Right lobe of liver (tissue), 6 donors: ENCODE measurements at places on chromosomes 2 and 18. TPM values are rescaled to one million over a fixed set of nuclear protein-coding genes. Genes with fewer than 3 reads are reported as not detected.

The DNAH7 gene
- total RNA-seq = 0.34 TPM

DNA sequence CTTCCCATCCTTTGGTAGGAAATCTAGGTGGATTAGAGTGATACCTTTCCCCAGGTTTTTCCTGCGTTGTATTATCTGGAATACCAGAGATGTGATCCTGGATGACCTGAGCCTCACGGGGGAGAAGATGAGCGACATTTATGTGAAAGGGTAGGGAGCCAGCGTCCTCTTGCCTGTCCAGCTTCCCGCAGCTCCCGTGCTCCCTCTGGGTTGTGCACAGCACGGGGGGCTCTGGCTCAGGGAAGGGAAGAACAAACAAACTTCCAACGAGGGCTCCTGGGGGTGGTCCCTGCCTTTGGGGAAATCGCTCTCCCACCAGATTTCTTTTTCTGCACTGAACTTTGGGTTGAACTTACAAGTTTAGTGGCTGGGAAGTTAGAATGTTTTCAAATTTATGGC lies 215.7 kb downstream of the DYSF start:
- no peak overlapping the region for H3K27ac ChIP-seq
- no peak for DNase-seq
- H3K4me3 ChIP-seq = no peak overlapping the region
- H3K36me3 ChIP-seq = peaks cover 8% of the 10 kb centered on the region
- no peaks in the 10 kb centered on the region for H3K4me1 ChIP-seq
- H3K27me3 ChIP-seq = no peaks in the 10 kb centered on the region

The NEUROD1 gene
- not detected for total RNA-seq

The EPB41L3 gene
- total RNA-seq = 6.1 TPM

- no peak overlapping the region for H3K27ac ChIP-seq
- H3K36me3 ChIP-seq = no peaks in the 10 kb centered on the region
- DNase-seq = no peak
- no peaks in the 10 kb centered on the region for H3K4me1 ChIP-seq
- no peak overlapping the region for H3K4me3 ChIP-seq
Observed at GRCh38 chr2:12797815-12798214, 81.1 kb downstream of the TRIB2 start.

DNA sequence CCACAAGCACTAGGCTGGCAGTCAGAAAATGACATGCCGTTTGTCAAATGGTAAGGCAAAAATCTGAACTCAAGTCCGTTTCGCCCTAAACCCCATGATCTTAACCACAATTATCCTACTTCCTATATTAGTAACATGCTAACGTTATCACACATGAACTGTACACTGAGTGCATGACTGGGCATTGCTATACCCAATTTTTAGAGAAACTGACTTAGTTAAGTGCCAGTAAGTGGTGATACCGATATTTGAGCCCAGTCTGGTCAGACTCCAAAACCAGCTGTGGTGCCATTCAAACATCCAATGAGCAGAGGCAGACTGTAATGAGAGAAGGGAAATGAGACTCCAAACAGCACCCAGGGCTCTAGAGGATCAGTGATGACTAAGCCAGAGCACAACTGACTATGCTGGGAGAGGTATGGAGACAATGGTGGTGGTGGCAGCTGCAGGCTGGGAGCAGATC lies 311.7 kb upstream of the PKDCC start:
- no peak for DNase-seq
- H3K4me1 ChIP-seq = no peaks in the 10 kb centered on the region
- H3K27me3 ChIP-seq = no peaks in the 10 kb centered on the region
- no peaks in the 10 kb centered on the region for H3K36me3 ChIP-seq

The TACR1 gene
- total RNA-seq = not detected

DNA sequence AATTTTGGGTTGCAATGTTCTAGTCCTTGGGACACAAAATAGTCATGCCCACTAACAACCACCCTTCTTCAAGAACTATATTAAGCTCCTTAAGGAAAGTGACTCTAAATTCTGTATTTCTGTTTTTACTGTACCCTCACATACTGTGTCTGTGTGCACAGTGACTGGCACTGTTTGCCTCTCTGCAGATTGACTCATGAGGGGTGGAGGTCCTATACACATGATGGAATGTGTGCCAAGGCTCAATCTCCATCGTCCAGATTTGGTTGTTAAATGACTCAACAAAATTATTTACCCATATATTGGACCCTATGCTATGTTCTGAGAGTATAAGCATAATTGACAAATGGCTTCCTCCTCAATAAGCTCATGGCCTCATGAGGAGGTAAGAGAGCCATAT lies 126.6 kb upstream of the CWC22 start:
- H3K27ac ChIP-seq = no peak overlapping the region
- DNase-seq = no peak
- H3K27me3 ChIP-seq = no peaks in the 10 kb centered on the region
- H3K4me1 ChIP-seq = no peaks in the 10 kb centered on the region

- H3K36me3 ChIP-seq = no peaks in the 10 kb centered on the region
- peaks cover 49% of the 10 kb centered on the region for H3K4me1 ChIP-seq
Observed at GRCh38 chr2:73984922-73985307, 205 bp downstream of the TET3 start.

GRCh38 chr18:75142677-75143076 lies 66.3 kb downstream of the PTGR3 start:
- no peaks in the 10 kb centered on the region for H3K27me3 ChIP-seq
- H3K27ac ChIP-seq = no peak overlapping the region
- H3K36me3 ChIP-seq = no peaks in the 10 kb centered on the region
- DNase-seq = no peak
- H3K4me3 ChIP-seq = no peak overlapping the region
- no peaks in the 10 kb centered on the region for H3K4me1 ChIP-seq

- H3K27me3 ChIP-seq = no peaks in the 10 kb centered on the region
- H3K4me1 ChIP-seq = no peaks in the 10 kb centered on the region
- H3K27ac ChIP-seq = no peak overlapping the region
- DNase-seq = no peak
- no peak overlapping the region for H3K4me3 ChIP-seq
Observed at GRCh38 chr18:59228351-59228750, 8.4 kb downstream of the GRP start.

DNA sequence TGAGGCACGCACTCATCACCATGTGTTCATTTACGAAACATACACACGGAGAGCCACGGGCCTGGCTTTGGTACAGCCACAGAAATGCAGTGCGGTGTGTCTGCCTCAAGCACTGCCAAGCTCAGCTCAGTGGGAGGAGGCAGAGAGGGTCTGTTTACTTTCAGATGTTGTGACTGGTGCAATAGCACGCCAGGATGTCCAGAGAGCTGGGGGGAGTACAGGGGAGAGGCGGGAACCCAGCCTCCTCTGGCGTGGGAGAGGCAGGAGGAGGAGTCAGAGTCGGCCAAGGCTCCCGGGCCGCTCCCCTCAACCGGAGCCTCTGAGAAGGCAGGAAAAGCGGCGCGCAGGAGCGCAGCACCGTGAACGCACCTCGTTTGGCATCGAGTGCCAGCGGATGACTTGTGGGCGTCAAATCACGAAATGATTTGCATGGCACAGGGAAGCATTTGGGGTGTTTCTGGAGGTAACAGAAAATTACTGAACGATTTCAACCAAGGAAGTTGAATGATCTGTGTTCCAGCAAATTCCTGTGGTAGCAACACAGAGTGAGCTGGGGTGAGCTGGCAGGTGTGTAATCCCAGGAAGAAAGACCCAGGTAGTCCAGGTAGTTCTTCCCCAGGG lies 143.0 kb downstream of the ZNF516 start:
- H3K27me3 ChIP-seq = no peaks in the 10 kb centered on the region
- no peak overlapping the region for H3K4me3 ChIP-seq
- DNase-seq = no peak
- peaks cover 4% of the 10 kb centered on the region for H3K4me1 ChIP-seq
- H3K27ac ChIP-seq = no peak overlapping the region
- H3K36me3 ChIP-seq = no peaks in the 10 kb centered on the region

DNA sequence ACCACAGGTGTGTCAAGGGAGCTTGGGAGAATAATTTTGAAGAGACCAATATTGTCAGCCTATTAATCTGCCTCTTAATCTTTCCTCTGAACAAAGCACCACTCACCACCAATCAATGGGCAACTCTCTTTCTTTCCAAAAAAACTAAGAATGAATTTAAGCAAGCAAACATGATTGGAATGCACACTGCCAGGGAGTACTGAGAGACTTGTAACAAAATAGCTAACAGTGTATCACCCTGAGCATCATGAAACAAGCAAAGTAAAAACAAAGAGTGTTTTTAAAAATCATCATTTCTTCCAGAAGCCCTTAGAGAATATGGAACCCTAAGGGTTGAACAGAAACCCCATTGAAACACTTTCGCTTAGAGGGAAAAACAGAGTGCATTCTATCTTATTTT lies 299.7 kb downstream of the DSEL start:
- no peaks in the 10 kb centered on the region for H3K4me1 ChIP-seq
- no peaks in the 10 kb centered on the region for H3K27me3 ChIP-seq
- no peak overlapping the region for H3K27ac ChIP-seq
- no peak for DNase-seq
- no peaks in the 10 kb centered on the region for H3K36me3 ChIP-seq

GRCh38 chr2:231819447-231820042 lies 33.3 kb downstream of the COPS7B start:
- DNase-seq = no peak
- no peak overlapping the region for H3K4me3 ChIP-seq
- H3K36me3 ChIP-seq = no peaks in the 10 kb centered on the region
- no peak overlapping the region for H3K27ac ChIP-seq
- H3K4me1 ChIP-seq = no peaks in the 10 kb centered on the region

The OTOS gene
- not detected for total RNA-seq

DNA sequence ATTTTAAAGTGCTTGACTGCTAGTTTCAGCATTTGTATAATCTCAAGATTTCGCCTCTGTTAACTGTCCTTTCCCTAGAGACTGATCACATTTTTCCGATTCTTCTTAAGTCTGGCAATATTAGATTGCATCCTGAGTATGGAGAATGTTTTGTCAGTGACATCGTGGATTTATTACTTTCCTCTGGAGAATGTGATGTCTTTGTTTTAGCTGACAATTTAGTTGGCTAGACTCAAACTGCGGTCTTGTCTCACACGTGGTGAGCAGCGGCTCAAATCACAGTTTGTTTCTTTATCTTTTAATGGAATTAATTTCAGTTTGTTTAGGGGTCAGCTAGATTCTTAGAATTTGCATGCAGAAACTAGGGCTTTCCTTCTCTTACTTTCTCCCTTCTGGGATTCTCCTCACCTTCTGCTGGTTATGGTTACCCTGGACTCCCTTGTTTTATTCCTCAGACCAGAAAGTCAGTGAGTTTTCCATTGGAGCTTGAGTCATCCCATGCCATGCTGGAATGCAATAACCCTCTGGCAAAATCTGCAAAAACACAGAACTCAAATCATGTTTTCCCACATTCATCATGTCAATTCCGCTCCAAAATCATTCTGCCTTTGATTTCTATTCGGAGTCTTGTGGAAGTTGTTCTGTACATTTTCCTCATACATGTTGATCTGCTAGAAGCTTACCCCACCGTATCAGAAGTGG lies 327.2 kb upstream of the TRIB2 start:
- no peak for DNase-seq
- H3K4me1 ChIP-seq = no peaks in the 10 kb centered on the region
- H3K27ac ChIP-seq = no peak overlapping the region
- no peak overlapping the region for H3K4me3 ChIP-seq
- no peaks in the 10 kb centered on the region for H3K36me3 ChIP-seq

The DUSP28 gene
- 3.5 TPM for total RNA-seq

DNA sequence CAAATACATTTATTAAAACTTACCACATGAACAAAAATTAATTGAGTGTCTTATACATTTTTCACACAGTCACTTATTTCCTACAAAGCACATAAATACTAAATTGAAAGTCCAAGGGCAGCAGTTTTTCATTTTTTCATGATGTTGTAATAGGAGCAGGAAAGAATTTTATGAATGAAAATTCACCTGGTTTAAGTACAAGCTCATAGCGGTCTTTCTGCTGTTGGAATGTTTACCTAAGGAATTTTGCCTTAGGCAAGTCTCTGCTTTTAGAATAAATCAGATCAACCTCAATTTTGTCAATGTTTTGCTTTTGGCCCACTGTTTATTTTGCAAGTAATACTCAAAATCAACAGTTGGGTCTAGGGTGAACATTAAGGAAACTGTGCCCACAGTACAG lies 40.0 kb downstream of the ETAA1 start:
- no peaks in the 10 kb centered on the region for H3K27me3 ChIP-seq
- no peaks in the 10 kb centered on the region for H3K36me3 ChIP-seq
- no peaks in the 10 kb centered on the region for H3K4me1 ChIP-seq
- DNase-seq = no peak
- H3K27ac ChIP-seq = no peak overlapping the region

The IMMT gene
- total RNA-seq = 48.9 TPM

DNA sequence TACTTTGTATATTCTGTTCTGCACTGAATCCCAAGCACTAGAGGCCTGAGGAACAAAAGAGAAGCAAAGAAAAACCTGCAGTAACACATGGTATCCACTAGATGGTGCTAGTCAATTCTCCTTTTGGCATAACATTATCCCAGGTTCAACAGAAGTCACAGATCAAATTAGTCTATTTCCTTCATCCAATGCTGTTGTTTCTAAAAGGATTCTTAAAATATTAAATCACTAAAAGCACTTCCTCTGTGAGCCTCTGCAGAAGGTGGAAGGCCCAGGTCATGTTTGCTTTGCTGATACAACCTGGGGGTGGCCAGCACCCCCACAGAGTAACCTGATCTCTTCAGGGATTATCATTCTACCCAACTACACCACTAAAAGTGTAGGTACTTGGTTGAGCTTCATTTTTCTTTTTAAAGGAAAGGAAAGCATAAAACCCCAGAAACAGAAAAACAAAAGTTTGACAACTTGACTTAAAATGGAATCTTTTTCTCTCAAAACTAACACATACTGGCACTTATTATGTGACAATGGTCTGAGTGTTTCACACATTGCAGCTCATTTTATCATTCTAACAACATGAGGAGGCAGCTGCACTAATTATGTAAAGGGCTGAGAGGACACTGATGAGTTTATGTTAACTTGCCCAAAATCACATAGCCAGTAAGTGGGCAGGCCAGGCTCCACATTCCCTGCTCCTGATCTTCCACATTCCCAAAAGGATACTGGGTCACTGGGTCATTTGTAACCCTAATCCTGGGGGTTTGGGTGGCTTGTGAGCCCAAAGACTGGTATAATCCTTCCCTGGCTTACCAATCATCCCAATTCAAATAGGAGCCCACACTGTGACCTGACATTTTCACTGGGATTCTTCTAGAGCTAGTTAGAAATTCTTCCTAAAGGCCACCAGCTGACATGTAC lies 66.8 kb upstream of the DNER start:
- no peaks in the 10 kb centered on the region for H3K4me1 ChIP-seq
- DNase-seq = no peak
- H3K27ac ChIP-seq = no peak overlapping the region
- no peaks in the 10 kb centered on the region for H3K27me3 ChIP-seq

DNA sequence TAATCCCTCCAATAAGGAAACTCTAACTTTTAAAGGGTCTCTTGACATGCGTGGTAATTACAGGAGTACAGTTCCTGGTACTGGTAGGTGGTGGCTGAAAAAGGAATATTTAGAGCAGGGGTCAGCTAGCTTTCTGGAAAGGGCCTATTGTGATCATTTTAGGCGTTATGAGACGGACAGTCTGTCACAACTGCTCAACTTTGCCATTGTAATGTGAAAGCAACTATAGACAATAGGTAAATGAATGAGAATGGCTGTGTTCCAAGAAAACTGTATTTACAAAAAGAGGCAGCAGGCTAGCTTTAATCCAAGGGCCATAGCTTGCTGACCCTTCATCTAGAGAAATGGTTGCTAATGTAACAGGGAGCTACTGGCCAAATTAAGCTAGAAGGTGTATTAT lies 177.7 kb upstream of the LRRTM1 start:
- no peak overlapping the region for H3K4me3 ChIP-seq
- no peaks in the 10 kb centered on the region for H3K27me3 ChIP-seq
- H3K27ac ChIP-seq = no peak overlapping the region

GRCh38 chr2:173196080-173196479 lies 120.4 kb downstream of the MAP3K20 start:
- no peaks in the 10 kb centered on the region for H3K4me1 ChIP-seq
- no peak overlapping the region for H3K4me3 ChIP-seq
- DNase-seq = no peak
- H3K27me3 ChIP-seq = no peaks in the 10 kb centered on the region

The CD207 gene
- not detected for total RNA-seq

The TNFRSF11A gene
- total RNA-seq = 0.58 TPM
